CD14-positive monocyte (primary cell): ENCODE measurements at places on chromosomes 11 and 22.

DNA sequence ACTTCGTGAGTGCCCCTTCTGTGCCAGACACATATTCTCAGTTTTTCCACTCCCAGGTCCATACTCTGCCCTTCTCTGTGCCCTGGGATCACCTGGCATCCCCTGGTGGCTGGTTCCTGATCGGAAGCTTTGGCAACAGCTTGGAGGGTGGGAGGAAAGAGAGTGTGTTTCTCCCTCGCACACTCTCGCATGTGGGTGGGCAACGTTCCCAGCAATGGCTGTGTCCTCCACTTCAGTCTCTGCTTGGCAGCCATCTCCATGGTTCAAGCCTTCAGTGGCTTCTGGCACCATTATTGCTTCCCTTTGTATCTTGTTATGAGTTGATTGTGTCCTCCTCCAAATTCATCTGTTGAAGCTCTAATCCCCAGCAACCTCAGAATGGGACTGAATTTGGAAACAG lies 342.7 kb upstream of the SYN3 start:
- DNase-seq: no peak

DNA sequence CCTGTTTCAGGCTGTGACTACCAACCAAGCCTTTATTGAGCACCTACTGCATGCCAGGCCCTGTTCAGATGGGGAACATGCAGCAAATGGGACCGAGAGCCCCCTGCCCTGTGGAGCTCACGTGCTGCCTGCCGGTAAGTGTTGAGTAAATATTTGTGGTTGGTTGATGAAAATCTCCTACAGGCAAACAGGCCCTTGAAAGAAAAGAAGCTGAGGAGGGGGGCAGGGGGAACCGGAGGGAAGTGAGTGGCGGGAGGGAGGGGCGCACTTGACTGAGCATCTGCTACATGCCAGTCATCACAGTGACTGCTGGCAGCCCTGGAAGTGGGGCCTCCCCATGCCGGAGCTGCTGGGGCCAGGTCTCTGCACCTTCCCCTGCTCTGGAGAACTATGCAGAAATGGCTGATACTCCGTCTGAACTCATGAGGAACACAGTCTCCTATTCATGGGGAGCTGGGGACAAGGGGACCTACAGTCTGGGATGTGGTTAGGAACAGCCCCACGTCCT lies 34.2 kb downstream of the MACROD1 start:
- DNase-seq: no peak

DNA sequence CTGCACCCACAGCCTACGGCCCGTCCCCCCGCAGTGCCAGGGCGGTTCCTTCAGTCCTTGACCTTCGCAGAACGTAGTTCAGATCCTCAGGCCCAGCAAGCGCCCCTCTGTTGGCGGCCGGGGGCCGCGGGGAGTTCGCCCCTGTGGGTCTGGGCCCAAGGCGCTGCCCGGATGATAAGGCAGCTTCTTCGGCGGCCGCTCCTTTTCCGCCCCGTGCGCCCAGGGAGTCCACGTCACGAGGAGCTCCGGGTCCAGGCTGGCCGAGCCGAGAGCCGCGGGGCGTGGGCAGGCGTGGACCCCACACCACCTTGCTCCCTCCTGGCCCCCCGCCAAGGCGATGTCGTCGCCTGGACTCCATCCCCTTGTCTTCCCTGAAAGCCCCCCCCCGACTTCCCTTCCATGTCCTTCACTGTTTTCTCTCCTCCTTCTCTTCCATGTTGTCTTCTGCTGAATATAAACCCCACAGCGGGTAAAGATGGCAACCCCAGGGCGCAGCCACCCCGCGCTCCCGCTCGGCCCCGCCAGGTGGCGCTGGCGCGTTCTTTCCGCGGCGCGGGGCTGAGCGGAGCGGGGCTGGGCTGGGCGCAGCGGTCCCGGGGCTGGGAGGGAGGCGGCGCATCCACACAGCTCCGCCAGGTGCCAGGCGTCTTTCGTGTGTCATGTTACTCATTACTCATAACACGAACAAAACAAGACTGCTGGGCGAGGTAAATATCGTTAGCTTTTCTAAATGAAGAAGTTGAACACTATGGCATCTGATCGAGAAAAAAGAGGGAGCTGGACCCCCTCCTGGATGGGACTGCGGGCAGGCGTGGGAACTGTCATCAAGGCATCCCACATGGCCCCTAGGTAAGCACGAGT lies 321.0 kb downstream of the NTM start:
- DNase-seq: no peak

GRCh38 chr11:79050786-79051185 lies 390.0 kb downstream of the TENM4 start:
- no peak for DNase-seq

- no peak for DNase-seq
Observed at GRCh38 chr11:7143908-7144307, 55.1 kb downstream of the RBMXL2 start.

- peak; percentile 62 for DNase-seq
Observed at GRCh38 chr22:43993072-43993760, 30.9 kb upstream of the PARVB start.

DNA sequence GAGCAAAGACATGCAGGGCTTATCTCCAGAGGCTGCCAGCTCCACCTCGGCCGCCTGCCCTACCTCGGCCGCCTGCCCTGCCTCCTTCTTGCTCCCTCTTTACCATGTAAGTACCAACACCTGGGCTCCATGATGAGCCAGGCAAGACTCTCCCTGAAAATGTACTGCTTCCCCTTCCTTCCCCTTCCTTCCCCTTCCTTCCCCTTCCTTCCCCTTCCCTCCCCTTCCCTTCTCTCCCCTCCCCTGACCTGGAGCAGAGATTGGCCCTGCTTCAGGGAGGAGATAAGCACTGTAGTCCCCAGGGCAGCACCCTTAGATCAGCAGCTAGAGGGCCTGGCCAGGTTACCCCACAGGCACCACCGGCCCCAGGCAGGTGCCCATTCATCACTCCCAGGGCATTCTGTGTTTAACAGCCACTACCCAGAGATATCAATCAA lies 25.4 kb upstream of the ADORA2A start:
- peak; percentile 63 for DNase-seq

- DNase-seq: peak; percentile 81
Observed at GRCh38 chr11:65575568-65576231, at the start of gene EHBP1L1. Gene EHBP1L1 (plus strand): TSS chr11:65576053. CDS start chr11:65576303, 250 bp downstream.

DNA sequence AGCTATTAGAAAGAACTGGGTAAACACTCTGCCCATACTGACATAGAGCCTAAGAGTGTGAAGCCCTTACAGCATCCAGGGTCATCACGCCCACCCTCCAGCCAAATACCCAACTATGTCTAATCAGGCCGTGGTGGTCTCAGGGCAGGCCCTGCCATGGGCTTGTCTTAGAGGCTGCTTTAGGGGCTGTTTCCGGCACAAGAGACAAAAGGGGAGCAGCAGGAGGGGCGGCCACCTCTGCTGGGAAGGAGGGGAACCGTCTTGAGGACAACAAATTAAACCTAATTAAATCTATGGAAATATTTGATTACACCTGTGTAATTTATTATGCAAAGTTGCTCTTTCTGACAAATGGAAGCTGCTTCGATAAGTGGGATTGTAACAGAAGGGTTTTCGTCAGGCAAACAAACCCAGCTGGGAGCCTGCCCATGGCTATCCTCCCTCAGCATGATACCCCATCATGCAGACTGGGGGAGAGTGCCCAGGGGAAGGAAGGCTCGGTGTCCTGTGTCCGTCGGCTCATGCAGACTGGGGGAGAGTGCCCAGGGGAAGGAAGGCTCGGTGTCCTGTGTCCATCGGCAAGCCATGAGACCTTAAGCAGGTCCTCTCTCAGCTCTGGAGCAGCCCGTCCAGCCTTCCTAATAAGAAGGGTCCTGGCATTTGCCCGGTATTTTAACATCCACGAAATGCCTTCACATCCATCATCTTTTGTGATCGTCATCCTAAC lies 163.6 kb upstream of the B3GAT1 start:
- DNase-seq: no peak

GRCh38 chr11:134063124-134063495 lies 5.8 kb upstream of the JAM3 start:
- DNase-seq: no peak

DNA sequence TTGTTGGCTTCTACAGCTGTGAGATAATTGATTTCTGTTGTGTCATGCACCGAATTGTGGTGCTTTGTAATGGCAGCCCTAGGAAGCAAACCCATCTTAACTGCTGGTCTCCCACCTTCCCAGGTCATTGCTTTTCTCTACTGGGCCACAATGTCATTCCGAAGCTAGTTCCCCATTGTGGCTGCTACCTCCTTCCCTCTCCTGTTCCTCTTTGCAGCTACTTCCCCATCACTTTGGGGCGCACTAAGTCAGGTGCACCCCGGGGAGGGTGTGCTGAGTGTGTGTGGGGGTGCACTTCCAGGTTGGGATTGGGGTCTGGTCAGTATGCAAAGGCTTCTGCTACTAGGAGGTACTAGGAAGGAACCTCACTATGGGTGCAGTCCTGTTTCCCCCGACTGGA lies 109.3 kb downstream of the ST3GAL4 start:
- DNase-seq: peak; percentile 40

DNA sequence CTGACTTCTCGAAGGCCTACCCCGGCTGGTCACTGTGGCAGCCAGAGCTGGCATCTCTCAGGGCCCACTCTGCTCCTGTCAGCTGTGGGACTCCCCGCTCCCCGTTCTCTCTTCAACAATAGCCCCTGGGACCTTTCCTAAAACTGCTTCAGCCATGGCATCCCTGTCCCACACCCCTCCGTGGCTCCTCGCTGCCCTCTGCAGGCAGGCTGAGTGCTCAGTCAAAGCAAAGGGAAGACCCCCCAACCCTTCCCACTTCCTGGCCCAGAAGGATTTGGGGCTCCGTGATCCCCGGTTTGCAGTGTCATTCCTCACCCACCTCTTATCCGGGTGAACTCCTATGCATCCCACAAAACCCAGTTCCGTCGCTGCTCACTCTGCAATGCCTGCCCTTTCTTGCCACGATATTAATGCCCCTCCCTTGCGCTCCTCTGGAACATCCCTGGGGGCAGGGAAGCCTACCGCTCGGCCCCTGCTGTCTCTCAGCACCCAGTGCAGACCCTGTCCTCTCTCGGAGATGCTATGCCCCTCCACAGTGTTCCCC lies 1.6 kb upstream of the TH start:
- no peak for DNase-seq

DNA sequence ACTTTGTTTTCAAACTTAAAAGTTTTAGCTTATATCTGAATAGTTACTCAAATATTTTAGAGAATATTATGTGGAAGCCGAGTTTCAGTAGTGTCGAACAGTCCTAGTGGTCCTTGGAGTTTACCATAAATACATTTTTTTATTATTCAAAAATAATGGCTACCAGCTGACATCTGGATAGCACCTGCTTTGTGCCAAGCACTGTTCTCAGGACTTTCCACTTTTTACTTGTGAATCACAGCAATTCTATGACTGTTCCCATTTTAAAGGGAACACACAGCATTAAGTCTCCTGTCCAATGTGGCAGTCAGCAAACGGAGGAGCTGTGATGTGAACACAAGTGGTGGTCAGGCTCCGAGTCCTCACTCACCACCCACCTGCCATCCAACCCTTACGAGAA lies 4.0 kb upstream of the SCGB2A1 start:
- no peak for DNase-seq

DNA sequence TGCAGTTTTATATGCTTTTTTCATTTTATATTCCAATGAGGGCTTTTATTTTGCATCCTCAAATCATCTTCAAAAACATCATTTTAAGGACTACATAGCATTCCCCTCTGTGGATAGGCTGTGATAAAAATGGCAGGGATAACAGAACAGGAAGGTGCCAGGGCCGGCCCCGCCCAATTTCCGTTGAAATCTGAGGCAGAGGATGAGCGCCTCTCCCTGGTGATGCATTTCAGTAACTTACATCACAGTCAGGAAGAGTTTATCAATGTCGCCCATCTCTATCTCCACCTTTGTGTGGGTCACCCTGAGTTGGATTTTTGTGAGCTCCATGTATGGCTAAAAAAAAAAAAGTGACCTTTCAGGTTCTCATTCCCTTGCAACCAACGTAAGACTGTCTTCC lies 201.6 kb downstream of the DSCAML1 start:
- DNase-seq: no peak

DNA sequence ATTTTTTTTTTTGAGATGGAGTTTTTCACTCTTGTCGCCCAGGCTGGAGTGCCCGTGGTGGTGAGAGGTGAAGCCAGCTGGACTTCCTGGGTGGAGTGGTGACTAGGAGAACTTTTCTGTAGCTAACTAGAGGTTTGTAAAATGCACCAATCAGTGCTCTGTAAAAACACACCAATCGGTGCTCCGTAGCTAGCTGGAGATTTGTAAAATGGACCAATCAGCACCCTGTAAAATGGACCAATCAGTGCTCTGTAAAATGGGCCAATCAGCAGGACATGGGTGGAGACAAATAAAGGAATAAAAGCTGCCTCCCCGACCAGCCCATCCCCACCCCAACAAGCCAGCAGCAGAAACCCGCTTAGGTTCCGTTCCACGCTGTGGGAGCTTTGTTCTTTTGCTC lies 4.4 kb upstream of the RAPSN start:
- DNase-seq: no peak

- DNase-seq: no peak
Observed at GRCh38 chr11:75589051-75589450, 27.0 kb downstream of the SERPINH1 start.

DNA sequence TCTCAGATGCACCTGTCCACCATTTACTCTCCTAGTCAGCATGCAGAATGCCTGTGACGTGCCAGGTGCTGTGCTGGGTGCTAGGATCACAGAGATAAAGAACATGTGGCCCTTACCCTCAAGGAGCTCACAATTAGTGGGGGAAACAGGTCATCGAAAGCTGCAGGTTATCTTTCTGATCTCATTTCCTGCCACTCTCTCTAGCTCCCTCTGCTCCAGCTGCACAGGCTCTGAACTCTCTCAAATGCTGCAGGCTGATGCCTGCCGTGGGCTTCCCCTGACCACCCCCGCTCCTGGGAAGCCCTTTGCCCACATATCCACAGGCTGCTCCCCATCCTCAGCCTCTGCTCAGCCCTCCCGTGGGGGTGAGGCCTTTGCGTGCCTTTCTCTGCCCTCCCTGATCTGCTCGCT lies 29.6 kb downstream of the SHANK3 start:
- DNase-seq: no peak

- no peak for DNase-seq
Observed at GRCh38 chr22:38050720-38051119, 6.5 kb upstream of the PICK1 start.

DNA sequence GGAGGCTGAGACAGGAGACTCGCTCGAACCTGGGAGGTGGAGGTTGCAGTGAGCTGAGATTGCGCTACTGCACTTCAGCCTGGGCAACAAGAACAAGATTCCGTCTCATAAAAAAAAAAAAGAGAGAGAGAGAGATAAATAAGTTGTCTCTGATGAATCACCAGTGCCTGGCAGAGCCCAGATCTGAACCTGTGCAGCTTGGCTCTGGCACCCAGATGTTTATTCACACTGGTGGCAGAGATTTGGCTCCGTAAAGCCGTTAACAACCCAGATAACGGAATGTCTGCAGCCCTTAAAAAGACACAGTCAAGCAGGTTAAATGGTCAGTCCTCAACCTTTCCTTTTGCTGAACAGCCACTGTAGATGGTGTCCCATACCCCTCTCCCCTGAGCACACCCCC lies 33.5 kb upstream of the RTL6 start:
- DNase-seq: no peak

- no peak for DNase-seq
Observed at GRCh38 chr11:34331736-34332135, 26.1 kb downstream of the ABTB2 start.

GRCh38 chr11:127369356-127369755 lies 368.8 kb upstream of the KIRREL3 start:
- DNase-seq: no peak

- no peak for DNase-seq
Observed at GRCh38 chr11:125446279-125446678, 49.8 kb downstream of the FEZ1 start.

GRCh38 chr11:2929531-2929949 lies 320 bp upstream of the PHLDA2 start:
- DNase-seq: peak; percentile 87
